ENCODE measurements at places on chromosomes 11 and 22. TPM values are rescaled to one million over a fixed set of nuclear protein-coding genes. Genes with fewer than 3 reads are reported as not detected.

DNA sequence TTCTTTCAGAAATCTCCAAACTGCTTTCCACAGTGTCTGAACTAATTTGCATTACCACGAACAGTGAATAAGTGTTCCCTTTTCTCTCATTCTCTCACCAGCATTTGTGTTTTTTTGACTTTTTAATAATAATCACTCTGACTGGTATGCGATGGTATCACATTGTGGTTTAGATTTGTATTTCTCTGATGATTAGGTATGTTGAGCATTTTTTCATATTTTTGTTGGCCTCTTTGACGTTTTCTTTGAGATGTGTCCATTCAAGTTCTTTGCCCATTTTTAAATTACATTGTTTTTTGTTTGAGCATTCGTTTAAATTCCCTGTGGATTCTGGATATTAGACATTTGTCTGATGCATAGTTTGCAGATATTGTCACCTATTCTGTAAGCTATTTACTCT is 1639.6 kb upstream of the TENM4 start:
- H3K27me3 ChIP-seq, result no peaks in the 10 kb centered on the region
- no peak overlapping the region for H3K4me3 ChIP-seq
- H3K36me3 ChIP-seq, result no peaks in the 10 kb centered on the region
- no peak for DNase-seq
- H3K4me1 ChIP-seq, result no peaks in the 10 kb centered on the region

Gene PRR33
- not detected for total RNA-seq

- H3K4me1 ChIP-seq, result no peaks in the 10 kb centered on the region
- no peaks in the 10 kb centered on the region for H3K27me3 ChIP-seq
- H3K36me3 ChIP-seq, result no peaks in the 10 kb centered on the region
- no peak overlapping the region for H3K4me3 ChIP-seq
Measured at GRCh38 chr11:41879214-41879613, 419.8 kb upstream of the LRRC4C start.

DNA sequence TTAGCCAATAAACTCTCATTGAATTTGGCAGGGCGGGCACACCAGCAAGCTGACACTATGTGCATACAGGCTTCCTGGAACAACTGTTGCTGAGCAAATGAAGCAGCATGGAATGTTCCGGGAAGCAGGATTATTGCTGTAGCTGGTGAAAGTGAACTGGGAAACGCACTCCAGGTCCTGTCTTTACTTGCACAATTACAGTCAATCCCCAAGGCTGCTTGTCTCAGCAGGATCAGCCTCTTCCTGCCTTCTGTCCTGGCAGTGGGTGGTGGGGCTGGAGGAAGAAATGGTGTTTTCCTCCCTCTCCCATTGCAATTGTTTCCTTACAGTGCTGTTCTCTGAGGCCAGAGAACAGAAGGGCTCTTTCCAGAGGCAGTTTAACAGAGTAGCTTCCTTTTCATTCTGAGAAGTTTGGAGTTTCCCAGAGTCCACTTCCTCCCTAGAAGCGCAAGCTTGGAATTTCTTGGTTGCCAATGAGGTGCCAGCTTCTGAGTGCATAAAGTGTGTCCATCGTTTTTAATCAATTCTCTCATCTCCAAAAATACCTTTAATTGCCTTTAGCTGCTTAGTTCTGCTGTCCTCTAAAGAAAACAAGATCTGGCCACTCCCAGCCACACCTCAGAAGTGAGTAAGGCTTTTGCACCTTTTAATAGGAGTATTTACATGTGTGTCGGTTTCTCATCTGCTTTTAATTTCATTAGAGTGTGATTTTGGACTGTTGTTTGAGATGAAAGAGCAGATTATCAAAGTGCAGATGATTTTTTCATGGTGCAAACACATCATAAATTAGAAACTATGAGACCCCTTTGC is 19.9 kb downstream of the CD44 start:
- H3K4me3 ChIP-seq, result no peak overlapping the region
- peaks cover 11% of the 10 kb centered on the region for H3K4me1 ChIP-seq
- H3K27ac ChIP-seq, result no peak overlapping the region
- H3K36me3 ChIP-seq, result no peaks in the 10 kb centered on the region

DNA sequence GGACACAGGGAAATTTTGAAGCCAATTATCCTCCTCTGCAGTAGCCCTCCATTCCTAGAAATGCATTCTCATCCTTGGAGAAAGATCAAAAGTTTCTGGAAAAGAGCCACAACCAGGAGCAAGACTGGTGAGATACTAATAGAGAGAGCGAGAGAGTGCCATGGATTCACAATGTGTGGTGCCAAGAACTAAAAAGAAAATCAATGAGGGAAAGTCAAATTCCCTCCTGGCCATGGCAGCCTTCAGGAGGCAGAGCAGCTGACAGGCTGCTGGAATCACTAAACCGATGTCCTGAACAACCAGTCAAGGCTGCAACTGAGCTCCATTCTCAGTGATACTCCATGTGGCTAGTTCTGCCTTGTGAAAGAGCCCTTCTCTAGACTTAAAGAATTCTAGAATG is 561.0 kb downstream of the SOX6 start:
- H3K27me3 ChIP-seq, result no peaks in the 10 kb centered on the region
- peaks cover 3% of the 10 kb centered on the region for H3K36me3 ChIP-seq
- H3K4me1 ChIP-seq, result no peaks in the 10 kb centered on the region
- DNase-seq, result no peak
- H3K27ac ChIP-seq, result no peak overlapping the region

Gene GRM5
- total RNA-seq, result 0.45 TPM

Gene OR5P2
- total RNA-seq, result not detected

DNA sequence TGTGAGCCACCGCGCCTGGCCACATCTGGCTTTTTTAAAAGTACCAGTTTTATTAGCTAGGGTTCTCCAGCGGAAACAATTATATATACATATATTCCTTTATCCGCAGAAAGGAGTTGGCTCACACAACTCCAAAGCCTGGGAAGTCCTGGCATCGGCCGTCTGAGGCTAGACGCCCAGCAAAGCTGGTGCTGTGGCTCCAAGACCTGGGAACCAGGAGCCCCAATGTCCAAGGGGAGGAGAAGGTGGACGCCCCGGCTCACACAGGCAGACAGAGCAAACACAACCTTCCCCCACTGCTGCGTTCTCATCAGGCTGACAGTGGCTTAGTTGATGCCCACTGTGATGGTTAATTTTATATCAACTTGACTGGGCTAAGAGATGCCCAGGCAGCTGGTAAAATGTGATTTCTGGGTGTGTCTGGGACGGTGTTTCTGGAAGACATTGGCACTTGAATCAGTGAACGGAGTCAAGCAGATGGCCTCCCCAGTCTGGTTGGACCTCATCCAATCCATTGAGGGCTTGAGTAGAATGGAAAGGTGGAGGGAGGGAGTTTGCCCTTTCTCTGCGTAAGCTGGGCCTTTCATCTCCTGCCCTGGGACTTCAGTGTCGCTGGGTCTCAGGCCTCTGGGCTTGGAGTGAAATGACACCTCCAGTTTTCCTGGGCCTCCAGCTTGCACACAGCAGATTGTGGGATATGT is 904.4 kb downstream of the BRD1 start:
- H3K36me3 ChIP-seq, result no peaks in the 10 kb centered on the region
- no peak overlapping the region for H3K4me3 ChIP-seq
- peaks cover 4% of the 10 kb centered on the region for H3K27me3 ChIP-seq
- peaks cover 47% of the 10 kb centered on the region for H3K4me1 ChIP-seq
- H3K27ac ChIP-seq, result no peak overlapping the region

- no peak overlapping the region for H3K4me3 ChIP-seq
- peaks cover 6% of the 10 kb centered on the region for H3K36me3 ChIP-seq
- DNase-seq, result no peak
- no peak overlapping the region for H3K27ac ChIP-seq
- H3K4me1 ChIP-seq, result peaks cover 7% of the 10 kb centered on the region
- no peaks in the 10 kb centered on the region for H3K27me3 ChIP-seq
Measured at GRCh38 chr11:15927864-15928217, 428.5 kb downstream of the SOX6 start.

DNA sequence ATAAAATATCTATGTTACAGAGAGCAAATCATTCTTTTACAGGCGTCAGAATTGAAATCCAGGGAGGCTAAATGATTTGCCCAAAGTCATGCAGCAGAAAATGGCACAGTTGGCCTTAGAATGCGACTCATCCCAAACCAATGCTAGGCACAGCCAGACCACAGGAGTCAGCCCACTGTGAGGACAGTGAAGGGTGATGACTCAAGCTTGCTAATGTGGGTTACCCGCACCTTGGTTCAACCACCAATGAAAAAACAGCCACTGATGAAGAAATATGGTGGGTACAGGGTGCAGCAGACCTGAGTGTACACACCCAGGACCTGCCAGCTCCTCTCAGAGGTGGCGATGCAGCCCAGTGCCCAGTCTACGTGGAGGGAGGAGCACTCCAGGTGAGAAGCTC is 89.7 kb downstream of the ZC3H12C start:
- H3K4me3 ChIP-seq, result no peak overlapping the region
- no peaks in the 10 kb centered on the region for H3K36me3 ChIP-seq
- DNase-seq, result no peak
- H3K4me1 ChIP-seq, result no peaks in the 10 kb centered on the region
- no peak overlapping the region for H3K27ac ChIP-seq

Gene FREY1
- total RNA-seq, result 2.5 TPM
